Mucosa of gallbladder (tissue), 1 donor: ENCODE measurements at places on chromosomes 7 and 10.

- no peak for DNase-seq
These were observed 203.7 kb downstream of the TSPAN12 start for GRCh38 chr7:120654241-120654640.

GRCh38 chr7:7772397-7772821 is 54.0 kb upstream of the RPA3 start:
- DNase-seq = no peak

DNA sequence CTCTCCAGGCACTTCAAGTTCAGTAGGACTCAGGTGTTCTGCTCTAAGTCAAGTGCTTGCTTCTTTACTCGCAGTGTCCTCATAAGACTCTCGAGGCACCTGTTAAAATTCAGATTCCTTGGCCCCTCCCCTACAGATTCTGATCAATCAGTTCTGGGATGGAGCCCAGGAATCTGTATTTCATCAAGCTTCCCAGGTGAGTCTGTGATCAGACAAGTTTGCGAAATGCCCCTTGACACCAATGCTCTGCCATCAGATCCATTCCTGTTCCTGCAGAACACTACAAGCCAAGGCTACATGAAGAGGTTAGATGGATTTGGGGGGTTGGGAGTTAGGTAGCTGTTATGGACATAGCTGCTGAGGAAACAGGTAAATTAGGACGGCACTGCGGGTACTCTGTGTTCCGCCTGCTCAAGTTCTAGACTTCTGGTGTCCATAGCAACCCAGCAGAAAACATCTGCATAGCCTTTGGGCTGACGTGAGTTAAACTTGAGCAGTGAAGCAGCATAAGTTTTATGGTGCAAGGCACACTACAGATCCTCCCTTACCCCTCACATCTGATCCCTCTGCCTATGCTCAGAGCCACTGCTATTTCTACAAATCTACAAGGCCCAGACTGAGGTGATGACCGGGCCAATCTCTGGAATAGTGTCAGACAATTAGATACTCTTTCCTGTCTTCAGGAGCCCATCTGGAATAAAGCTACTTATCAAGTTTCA is 6.8 kb upstream of the NCOA4 start:
- no peak for DNase-seq

- no peak for DNase-seq
These were observed 2.3 kb upstream of the LDB1 start for GRCh38 chr10:102122450-102122849.
